ENCODE measurements at places on chromosomes 12 and 14.

DNA sequence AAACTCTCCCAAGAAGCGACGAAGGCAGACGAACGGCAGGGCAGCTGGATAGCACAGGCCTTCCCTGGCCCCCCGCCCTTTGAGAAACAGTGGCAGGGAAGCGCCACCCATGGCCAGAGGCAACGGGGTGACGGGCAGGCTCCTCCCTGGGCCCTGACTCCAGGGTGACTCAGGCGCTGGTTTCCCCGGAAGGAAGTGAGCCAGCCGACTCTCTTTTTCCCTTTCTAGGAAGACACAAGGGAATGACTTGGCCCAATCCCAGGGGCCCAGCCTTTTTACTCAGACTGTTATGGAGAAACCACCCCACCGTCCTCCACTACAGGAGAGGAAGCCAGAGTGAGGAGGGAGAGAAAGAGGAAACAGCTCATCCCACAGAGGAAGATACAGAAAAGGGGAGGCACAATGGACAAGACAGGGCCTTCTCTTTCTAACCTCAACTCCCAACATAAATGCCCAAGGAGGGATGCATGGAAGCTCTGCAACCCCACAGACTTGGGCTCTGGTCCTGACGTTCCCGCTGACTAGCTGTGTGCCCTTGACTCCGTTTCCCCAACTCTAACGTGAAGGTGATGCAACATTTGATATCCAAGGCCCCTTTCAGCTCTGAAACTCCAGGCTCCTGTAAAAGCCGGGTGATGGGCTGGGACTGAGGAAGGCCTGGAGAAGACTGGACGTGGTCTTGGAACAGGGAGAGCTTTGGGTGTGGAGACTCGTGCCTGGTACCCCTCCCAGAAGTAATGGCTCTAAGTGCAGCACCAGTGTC, 27.9 kb downstream of the ACTN1 start:
- no peak for DNase-seq

GRCh38 chr14:105026033-105026785, 5.3 kb upstream of the CDCA4 start:
- DNase-seq, result no peak

- DNase-seq, result no peak
These were observed 22.1 kb downstream of the OR10P1 start for GRCh38 chr12:55658635-55659391.

GRCh38 chr12:29980304-29980703, 196.6 kb upstream of the TMTC1 start:
- DNase-seq, result no peak

GRCh38 chr12:1518591-1519516, 75.5 kb downstream of the FBXL14 start:
- DNase-seq, result no peak

GRCh38 chr14:88351966-88352691, 29.1 kb upstream of the KCNK10 start:
- no peak for DNase-seq

DNA sequence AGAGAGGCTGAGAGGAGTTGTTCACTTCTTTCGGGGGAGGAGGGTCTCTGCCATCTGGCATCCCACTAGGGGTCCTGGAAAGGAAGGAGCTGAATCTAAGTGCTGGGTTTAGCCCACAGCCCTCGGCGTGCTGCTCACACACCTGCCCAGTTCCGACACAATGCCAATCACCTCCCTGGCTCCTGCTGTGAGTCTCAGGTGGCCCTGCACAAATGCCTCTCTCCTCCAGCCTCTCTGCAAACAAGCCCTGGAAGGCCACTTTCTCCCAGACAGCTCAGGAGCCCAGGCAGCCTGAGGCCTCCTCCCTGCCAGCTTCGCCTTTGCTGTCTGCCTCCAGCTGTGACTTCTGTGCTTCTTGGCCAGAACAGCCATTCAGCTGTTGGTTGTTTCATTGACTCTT, 51.2 kb downstream of the SMIM41 start:
- no peak for DNase-seq

- no peak for DNase-seq
These were observed 85.0 kb upstream of the ARID2 start for GRCh38 chr12:45644541-45644940.

- no peak for DNase-seq
These were observed 35.5 kb downstream of the TCTN1 start for GRCh38 chr12:110649341-110649847.

GRCh38 chr12:123533672-123534643, at the start of gene RILPL1:
Gene RILPL1 (minus strand): TSS chr12:123533719. CDS start chr12:123533482, 237 bp downstream.
- DNase-seq, result no peak

GRCh38 chr12:26162905-26163304, 32.5 kb upstream of the SSPN start:
- no peak for DNase-seq

- DNase-seq, result no peak
These were observed 198.0 kb downstream of the ZFP36L1 start for GRCh38 chr14:68594737-68595380.

- no peak for DNase-seq
These were observed 822.7 kb downstream of the LRFN5 start for GRCh38 chr14:42429401-42429800.

DNA sequence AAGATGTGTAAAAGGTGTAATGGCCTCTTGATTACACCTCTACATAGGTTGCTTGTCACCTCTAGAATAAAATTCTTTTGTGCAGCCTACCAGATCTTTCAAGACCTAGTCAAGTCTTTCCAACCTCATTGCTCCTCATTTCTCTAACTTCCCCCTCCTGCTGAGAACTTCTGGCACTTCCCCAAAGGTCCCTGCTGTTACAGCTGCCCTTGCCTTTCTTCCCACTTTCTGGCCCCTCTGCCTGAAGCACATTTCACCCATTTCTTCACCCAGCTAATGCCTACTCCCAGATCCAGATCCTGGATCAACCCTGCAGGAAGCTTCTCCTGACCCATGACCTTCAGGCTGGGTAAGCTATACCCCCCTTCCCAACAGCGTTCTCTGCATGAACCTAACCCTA, 1.5 kb downstream of the TSHR start:
- DNase-seq, result no peak

DNA sequence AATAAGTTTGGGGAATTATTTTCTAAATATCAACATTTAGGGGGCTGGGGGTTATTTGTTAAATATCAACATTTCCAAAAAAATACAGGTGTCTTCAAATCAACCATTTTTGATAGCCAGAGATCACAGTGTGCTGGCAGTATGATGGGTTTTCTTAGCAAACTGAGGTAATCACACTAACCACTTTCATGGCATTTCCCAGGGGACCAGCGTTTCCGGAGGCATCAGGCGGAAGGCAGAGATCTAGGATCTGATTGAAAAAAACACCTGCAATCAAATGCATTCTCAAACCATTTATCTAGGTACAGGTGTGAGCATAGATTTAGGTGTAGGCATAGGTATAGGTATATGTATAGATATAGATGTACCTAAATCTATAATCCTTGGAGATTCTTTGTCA, 34.6 kb downstream of the GLRX5 start:
- DNase-seq, result no peak

- no peak for DNase-seq
These were observed 276.4 kb downstream of the DPF3 start for GRCh38 chr14:72617391-72618031.

- no peak for DNase-seq
These were observed 38.8 kb upstream of the ATF7IP start for GRCh38 chr12:14326699-14327098.

GRCh38 chr12:61356485-61356884, 903.7 kb upstream of the USP15 start:
- DNase-seq, result no peak

GRCh38 chr12:107320929-107321631, 227.7 kb upstream of the CRY1 start:
- DNase-seq, result no peak

DNA sequence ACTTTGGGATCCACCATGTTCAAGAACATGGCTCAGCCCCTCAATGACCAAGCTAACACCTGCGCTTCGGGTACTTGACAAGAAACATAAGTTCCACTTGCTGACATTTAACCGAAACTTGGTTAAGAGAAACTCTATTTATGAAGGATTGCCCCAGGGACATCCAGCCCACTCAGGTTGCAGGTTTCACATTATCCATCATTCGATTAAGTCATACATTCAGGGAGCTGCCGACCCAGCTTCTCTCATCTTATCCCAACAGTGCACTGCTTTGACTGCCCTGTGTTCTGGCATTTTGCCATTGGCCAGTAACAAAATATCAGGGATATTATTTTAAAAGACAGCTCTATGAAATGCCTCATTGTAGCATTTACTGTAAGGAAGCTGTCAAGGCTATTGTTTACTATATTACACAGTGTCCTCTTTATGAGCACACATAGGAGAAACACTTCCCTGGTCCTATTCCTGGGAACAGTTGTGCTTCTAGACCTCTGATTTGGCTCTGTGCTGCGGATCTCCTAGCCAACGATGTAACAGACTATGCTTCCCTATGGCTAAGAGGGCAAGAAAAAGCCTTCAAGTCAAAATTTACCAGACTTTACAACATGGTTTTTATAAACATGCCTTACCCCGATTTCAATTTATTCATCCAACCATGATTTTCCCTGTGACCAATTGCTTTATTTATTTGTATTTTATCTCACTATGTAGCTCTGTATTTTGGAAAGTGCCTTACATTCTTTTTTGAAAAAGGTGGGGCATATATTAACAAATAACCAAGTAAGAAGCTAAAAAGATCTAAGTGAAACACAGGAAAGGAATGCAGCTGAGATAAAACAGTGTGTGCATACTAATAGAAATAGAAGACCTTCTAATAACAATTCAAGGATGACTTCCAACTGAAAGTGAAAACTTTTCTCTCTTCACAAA, 109.3 kb downstream of the ITPR2 start:
- no peak for DNase-seq

Data from esophagus squamous epithelium (tissue), 5 donors.